ENCODE measurements at places on chromosomes 12 and 14. TPM values are rescaled to one million over a fixed set of nuclear protein-coding genes. Genes with fewer than 3 reads are reported as not detected.

Gene CCDC177
- not detected for total RNA-seq

Gene CISTR
- 1.7 TPM for total RNA-seq

Gene SYCP3
- total RNA-seq = not detected

GRCh38 chr14:63436286-63437098 is 106.7 kb downstream of the PPP2R5E start:
- DNase-seq = no peak

- DNase-seq = no peak
Observed at GRCh38 chr14:31530136-31530535, 31.1 kb upstream of the NUBPL start.

GRCh38 chr14:79351011-79351410 is 860.3 kb downstream of the DIO2 start:
- no peak for DNase-seq

DNA sequence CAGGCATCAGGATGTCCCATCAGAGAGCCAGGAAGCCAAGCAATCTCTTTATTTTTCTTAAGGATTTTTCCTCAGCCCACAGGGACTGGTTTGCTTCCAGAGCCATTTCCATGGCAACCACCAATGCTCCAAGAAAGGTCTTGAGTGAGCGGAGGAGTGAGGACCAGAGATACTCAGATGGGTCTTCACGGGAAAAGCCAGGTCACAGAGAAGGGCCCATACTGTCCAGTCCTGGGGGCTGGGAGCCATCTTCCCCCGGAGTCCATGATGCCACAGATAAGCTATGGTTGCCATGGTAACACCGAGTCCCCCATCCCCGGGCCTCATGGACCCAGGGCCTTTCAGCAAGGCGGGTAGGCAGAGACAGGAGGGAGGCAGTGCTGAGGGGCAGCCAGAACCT is 28.6 kb downstream of the CMKLR1 start:
- DNase-seq = no peak

- DNase-seq = no peak
Observed at GRCh38 chr14:94019329-94019728, 6.8 kb upstream of the OTUB2 start.

GRCh38 chr12:98424726-98425401 is 90.5 kb upstream of the TMPO start:
- DNase-seq = no peak

Measured in Right ventricle myocardium inferior (tissue), 1 donor.